Keratinocyte (primary cell): ENCODE measurements at places on chromosomes 16 and 17.
A peak's percentile ranks its signal among the peaks of the same experiment; 100 is the strongest.

- no peak for DNase-seq
Observed at GRCh38 chr16:76668207-76668725, 391.1 kb downstream of the CNTNAP4 start.

GRCh38 chr17:80750263-80750662 is 205.6 kb downstream of the RPTOR start:
- no peak for DNase-seq

DNA sequence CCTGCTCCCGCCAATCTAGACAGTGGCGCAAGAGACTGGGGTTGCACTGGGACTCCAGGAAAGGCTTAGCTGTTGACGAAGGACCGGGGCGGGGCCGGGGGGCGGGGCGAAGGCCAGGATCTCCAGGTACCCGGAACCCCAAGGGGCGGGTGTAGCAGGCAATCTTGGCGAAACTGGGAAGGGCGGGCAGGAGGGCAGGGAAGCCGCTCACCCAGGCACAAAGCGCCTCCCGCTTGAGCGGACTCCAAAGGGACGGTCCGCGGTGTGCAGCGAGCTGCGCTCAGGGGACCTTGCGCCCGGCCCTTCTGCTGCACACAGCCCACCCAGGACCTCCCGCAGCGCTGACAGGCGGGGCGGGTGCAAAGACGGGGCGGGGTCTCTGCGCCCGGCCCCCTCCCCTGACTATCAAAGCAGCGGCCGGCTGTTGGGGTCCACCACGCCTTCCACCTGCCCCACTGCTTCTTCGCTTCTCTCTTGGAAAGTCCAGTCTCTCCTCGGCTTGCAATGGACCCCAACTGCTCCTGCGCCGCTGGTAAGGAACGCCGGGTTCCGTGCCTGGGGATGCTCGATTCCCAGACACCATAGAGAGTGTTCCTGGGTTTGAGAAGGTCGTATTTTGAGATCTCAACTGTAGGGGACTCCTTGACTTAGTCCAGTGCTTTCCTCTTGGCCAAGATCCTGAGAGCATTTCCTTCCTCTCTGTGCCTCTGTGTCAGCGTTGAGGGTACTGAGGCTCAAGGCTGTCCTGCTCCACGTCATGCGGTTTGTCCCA is at the start of gene MT1F:
Gene MT1F (plus strand): TSS at position 405 of the 772 bp plus-strand sequence. CDS start 100 bp downstream, at position 505.
- DNase-seq, result peak; percentile 53

DNA sequence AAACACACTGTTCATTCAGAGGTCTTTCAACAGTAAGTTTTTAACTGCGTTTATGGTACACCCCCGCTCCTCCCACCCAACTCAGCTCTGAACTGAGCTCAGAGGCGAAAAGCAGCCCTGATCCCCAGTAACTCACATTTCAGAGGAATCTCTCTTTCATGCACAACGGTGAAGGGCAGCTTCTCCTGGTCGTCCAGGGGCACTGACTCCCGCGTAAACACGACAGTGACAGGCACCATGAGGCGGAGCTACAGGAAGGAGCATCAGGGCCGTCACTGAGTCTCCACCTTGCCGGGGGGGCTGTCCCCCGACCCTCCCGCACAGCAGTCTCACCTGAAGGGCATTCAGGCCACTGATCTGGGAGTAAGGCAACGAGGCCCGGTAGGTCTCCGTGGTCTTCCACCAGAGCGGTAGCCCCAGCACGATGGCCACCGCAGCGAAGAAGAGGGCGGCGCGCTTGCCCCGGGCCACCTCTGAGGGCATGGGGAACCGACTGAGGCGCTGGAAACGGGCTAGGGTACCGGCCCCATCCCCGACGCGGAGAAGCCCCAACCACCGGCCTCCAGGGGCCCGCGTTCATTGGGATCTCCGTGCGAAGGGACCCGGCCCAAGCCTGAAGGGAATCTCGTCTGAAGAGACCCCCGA is 486 bp downstream of the PIGS start:
- no peak for DNase-seq

DNA sequence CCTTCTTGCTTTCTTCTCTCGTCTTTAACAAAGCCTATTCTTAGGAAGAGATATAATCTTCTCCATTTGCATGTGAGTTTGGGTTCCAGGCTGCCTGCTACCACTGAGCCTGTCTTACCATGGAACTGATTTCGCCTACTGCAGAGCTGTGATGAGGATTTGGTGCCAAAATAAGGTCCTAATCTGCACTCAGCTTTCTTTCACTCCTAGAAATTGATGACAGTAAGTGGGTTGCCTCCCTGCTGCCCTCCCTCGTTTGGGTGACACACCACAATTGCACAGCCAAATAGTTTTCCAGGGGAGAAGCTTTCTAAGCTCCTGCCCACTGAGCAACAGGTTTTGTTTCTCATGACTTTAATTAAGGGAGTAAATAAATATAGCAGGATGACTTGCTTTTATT is 25.1 kb upstream of the ASIC2 start:
- DNase-seq, result no peak

GRCh38 chr16:57628008-57628781 is at the start of gene ADGRG1:
Gene ADGRG1 (plus strand): TSS chr16:57628630. CDS start chr16:57650288, 21,658 bp downstream.
- DNase-seq, result peak; percentile 84

GRCh38 chr17:55320594-55321426 is 56.0 kb downstream of the HLF start:
- no peak for DNase-seq

- DNase-seq, result no peak
Observed at GRCh38 chr17:34991606-34992005, 11.3 kb downstream of the LIG3 start.

GRCh38 chr16:4524571-4524970 is 14.0 kb downstream of the CDIP1 start:
- no peak for DNase-seq

DNA sequence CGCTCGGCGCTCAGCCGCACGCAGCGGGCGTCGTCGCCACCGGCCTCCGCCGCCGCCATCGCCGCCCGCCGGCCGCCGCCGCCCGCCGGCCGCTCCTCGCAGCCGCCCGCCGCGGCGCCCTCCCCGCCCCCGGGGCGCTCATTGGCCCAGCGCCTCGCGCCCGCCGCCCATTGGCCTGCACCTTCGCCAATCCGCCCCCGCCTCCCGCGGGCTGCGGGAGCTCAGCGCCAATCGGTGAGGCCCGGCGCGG is at the start of gene PGP:
Gene PGP (minus strand): TSS at position 122 of the 250 bp plus-strand sequence. CDS start 63 bp downstream, at position 59.
- no peak for DNase-seq

- DNase-seq, result no peak
Observed at GRCh38 chr16:79136955-79137354, 463.6 kb downstream of the MAF start.

DNA sequence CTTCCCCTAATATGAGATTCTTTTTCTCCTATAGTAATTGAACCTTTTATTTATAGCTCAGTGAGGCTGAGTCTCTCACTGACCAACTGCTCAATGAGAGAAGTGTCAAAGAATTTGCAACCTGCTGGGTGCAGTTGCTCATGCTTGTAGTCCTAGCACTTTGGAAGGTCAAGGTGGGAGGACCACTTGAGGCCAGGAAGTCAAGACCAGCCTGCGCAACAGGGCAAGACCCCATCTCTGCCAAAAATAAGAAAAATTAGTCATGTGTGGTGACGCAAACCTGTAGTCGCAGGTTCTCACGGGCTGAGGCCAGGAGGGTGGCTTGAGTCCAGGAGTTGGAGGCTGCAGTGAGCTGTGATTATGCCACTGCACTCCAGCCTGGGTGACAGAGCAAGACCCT is 30.9 kb upstream of the CRYBA1 start:
- DNase-seq, result no peak

GRCh38 chr16:6286176-6286575 is 1046.5 kb upstream of the RBFOX1 start:
- no peak for DNase-seq

DNA sequence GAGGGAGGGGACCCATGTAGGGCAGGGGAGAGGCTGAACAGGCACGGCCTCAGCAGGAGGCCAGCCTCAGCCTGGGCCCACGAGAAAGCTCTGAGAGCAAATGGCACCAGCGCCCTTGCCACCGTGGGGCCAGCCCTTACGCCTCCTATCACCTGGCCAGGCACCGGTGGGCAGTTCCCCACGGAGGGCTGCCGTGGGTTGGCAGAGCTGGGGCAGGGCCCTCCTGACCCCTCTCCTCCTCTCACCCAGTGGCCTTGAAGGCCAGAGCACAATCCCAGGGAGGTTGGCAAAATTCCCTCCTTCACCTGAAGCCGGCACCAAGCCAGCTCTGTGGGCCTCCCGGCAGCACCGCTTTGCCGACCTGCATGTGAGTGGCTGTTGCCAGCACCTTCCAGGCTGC is 53.1 kb upstream of the ENPP7 start:
- DNase-seq, result no peak

- DNase-seq, result no peak
Observed at GRCh38 chr16:58211846-58212245, 13.9 kb upstream of the CSNK2A2 start.

DNA sequence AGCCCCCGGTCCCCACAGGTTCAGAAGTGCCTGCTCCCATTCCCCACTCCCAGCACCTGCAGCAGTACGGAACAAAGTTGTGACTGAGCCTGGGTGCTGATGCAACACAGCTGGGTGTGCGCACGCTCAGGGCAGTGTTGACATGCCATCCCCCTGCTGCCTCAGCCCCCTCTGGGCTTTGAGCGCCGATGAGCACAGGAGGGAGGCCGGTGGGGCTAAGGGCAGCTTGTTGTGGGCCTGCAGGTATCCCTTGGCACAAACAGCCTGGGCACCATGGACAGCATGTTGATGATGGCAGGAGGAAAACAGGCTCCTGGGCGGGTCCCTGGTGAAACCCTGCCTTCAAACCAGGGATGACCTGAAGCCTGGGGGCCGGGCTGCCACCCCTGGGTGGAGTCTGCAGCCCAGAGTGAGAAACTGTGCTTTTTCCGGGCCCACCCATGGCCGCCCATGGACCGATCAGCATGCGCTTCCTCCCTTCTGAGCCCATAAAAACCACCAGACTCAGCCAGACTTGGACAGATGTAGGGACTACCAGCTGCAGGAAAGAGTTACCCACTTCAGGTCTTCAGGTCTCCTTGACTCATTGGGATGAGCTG is 175.5 kb downstream of the PHKB start:
- no peak for DNase-seq

- DNase-seq, result no peak
Observed at GRCh38 chr16:67284699-67285646, 5.6 kb downstream of the PLEKHG4 start.

DNA sequence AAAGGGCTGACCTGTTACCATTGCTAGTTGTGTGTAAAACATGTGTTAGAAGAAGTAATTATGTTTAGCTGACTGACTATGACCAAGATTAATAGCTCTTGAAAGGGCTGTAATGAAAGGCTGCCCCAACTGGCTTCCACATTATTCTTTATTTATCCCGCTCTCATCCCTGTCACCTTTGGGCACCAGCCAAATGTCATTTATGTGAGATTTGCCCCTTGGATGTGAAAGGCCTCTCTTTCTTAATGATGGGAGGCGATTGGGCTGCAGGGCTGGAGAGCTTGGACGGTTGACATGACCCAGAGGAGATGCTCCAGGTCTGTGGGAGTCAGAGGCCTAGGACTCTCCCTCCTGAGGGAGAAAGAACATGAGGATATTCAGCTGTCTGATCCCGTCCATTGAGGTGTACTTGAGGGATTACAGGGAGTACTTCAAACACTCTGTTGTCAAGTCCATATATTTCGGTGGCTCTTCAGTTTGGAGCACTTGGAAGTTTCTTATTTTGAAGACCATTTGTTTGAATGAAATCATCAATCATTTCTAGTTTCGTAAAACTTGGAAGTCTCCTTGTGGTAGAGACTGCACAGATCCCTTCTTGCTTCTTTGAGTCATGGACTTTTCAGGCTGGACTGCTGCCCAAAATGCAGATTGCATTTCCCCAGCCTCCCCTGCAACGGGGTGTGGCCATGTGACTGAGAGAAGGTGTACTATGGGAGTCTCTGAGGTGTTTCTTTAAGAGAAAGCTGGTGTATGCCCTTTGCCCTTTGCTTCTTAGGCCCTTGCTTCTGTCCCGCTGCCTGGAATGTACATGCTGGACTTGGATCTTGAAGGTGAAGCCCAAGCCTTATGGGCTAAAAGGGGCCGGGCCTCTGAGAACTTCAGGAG is 51.3 kb downstream of the FTO start:
- DNase-seq, result no peak

DNA sequence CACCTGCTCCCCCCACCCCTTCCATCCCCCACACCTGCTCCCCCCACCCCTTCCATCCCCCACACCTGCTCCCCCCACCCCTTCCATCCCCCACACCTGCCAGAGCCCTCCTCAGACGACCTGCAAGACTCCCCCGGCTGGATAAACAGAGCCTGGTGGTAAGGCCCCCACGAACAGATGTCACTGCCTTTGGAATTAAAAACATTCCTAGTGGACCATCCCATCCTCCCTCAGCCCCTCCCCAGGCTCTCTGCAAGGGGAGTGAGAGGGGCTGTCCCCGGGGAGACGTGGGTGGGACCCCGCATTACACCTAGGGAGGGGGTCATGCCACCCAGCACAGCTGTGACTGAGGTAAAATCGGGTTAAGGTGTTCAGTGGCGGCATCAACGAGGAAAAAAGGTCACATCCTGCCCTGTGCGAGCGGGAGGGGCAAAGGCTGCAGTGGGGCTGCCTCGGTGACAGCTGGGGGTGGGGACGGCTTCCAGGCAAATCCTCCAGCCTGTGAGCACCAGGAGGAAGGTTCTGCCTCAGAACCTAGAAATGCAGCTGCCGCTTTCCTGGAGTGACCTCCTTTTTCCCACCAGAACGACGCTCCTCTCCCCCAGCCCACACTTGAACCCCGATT is 38.7 kb downstream of the TIMM22 start:
- DNase-seq, result no peak

DNA sequence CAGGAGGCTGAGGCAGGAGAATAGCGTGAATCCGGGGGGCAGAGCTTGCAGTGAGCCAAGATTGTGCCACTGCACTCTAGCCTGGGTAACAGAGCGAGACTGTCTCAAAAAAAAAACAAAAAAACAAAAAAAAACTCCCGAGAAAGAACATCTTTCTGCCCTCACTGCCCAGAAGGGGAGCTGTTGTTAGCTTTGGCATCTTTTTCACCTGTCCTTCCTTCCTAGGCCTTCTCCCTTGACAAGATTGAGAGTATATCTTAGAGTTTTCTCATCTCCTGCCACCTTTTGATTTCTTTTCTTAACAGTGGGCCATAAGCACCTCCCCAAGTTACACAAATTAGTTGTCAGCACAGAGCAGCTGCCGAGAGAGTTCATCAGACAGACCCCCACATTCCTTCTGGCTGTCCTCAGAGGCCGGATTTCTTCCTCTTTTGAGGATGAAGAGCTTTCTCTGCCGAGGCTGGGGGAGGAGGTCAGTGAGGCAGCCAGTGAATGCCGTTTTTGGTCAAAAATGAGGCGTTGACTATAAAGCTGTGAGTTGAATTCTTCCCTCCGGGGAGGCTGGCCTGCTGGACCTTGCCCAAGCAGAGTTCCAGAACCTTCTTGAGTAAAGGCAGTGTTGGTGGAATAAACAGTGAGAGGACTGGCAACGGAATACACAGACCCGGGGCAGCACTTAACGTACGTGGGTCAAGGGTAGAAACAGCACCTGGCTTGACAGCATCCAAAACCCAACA is 127.0 kb downstream of the ABCC6 start:
- no peak for DNase-seq

GRCh38 chr17:55434721-55435120 is 13.1 kb upstream of the MMD start:
- DNase-seq, result no peak
